ENCODE measurements at places on chromosomes 2 and 18.

- DNase-seq: no peak
Measured at GRCh38 chr2:72969706-72970105, 52.4 kb downstream of the EMX1 start.

DNA sequence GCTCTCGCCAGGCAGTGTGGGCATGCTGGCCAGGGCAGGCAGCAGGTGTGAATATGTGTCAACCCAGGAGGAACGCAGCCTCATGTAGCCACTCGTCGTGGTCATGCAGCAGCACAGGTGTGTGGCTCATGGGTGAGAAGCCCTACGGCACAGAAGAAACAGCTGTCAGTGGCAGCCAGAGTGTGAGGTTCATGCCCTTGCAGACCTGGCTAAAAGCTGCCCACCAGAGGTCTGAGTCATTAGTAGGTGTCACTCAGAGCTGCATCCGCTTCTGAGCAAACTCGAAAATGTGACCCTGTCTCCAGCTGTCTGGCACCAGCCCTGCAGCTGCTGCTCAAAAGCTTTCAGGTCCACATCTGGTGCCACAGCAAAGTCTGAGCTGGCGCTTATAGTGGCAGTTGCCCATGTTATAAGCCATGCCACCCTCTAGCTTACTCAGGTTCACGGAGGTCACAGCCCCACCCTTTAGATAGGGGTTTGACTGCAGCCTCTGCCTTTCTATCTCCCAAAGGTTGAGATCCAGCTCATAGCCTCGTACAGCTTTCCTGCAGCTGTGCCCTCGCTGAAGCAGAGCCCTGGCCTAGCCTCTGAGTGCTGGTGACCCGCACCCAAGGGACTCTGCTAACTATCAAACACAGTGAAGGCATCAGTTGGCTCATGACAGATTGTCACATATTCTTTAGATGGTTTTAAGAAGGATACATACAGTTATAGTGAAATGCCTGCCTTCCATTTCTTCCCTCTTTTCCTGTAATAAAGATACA is 195.0 kb downstream of the CCDC102B start:
- no peak for DNase-seq

DNA sequence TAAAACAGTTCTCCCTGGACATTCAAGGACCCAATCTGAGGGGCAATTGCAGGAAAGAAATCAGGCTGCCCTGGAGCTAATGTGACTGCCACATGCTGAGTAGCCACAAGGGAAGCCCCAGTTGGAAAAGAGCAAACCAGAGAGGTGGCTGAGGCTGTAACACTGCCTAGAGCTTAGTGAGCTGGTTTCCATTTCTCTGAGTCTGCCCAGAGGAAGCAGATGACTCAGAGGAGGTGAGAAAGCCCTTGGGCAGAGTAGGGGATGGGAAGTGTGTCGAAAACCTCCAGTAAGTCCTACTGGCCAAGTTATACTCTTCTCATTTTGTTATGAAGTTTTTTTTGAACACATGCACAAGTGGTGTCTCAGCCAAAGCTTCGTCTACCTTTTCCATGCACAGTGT is 753.0 kb downstream of the CNTNAP5 start:
- no peak for DNase-seq

DNA sequence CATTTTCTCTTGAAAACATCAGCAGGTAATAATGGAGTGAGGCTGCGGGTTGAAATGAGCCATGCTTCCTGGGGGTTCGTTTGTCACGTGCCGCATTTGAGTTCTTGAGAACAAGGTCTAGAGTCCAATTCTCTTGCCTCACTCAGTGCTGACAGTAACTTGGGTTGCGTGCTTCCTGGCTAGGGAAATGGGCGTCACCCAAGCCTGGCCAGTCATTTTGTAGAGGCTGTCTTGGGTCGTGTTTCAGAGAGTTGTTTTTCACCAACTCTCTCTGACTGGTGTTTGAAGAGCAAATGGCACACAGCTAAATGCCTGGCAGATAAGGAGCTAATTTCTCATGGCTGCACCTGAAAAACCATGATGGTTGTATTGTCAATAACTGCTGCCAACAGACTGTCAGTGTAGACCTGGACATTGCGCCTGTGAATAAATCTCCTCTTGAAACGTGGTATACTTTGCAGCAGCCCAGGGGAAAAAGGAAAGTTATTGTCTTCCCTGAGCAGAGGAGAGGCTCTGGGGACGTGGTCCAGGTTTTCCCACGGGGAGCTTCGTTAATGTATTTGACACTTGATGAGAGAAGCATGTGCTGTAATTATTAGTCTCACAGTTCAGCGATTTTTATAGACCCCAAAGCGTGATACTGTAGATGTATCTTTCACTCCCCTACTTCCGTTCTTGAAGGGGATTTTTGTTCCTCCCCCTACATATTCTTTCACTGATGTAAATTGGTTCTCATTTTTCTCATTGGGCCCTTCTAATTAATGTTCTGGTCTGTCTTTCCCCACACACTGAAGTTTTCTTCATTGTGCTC is 196.0 kb downstream of the FHOD3 start:
- DNase-seq: no peak

DNA sequence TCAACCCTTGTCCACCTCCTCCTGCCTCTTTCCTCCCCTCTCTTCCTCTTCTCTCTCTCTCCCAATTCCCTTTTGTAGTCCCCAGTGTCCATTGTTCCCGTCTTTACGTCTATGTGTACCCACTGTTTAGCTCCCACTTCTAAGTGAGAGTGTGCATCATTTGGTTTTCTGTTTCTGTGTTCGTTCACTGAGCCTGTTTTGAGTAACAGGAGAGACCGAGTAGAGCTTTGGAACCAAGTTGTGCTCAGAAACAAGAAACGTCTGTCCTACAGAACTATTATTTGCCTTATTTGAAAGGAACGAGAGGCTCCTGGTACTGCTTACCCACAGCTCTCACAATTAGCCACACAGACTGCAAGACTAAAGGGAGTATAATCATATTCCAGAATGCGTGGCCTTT is 50.1 kb upstream of the MAPRE2 start:
- no peak for DNase-seq

GRCh38 chr2:206275312-206276055 is 1.0 kb downstream of the ZDBF2 start:
- no peak for DNase-seq

DNA sequence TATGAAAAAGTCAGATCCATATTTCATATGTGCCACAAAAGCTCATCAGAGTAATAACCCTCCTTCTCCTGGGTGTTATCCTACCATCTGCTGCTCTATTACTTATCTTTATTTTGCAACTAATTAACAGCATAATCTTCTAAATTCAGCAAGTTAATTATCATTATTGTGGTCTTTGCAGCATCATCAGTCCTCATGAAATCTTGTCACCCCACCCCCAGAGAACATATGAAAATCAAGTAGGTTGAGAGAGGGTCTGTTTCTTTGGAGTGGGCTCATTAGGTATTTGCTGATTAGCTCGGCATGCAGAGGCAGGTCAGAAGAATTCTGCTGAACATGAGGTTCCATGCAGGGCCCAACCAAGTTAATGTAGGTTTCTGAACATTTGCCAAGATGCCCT is 64.8 kb downstream of the ATF2 start:
- no peak for DNase-seq

- DNase-seq: no peak
Measured at GRCh38 chr2:10475221-10475722, 27.1 kb upstream of the ODC1 start.

GRCh38 chr2:138267161-138267901 is 234.2 kb upstream of the SPOPL start:
- no peak for DNase-seq

- no peak for DNase-seq
Measured at GRCh38 chr2:62727876-62728566, 22.5 kb downstream of the EHBP1 start.

DNA sequence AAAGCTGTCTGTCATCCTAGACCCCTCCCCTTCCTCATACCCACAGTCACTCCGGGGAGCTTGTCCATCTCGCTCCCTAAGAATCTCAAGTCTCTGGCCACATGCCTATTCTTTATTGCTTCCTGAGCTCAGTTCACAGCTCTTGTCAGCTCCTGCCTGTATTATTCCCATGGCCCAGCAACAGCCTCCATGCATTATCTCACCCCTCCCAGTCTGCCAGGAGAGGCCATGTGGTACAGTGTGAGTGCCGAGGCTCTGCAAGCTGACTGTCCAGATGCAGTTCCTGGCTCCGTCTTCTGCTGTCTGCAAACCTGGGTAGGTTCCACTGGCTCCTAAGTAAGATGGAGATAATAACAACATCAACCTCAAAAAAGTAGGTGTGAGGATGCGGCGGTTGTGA is 79.7 kb downstream of the MRPS9 start:
- DNase-seq: no peak

DNA sequence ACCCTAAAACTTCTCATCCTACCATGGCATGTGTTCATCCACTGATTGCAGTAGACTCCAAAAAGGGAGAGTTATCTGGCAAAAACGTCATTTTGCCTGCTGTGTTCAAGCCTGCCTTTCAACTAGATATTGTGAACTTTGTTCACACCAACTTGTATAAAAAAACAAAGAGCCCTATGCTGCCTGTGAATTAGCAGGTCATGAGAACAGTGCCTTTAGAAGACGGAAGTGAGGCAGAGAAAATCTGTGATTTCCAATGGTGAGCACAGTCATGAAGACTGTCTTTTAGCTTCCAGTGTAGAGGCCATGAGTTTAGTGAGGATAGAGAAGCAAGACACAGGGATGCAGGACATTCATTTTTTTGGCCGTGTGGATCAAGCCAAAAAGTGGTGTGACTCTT is 103.6 kb upstream of the PGAP1 start:
- no peak for DNase-seq

DNA sequence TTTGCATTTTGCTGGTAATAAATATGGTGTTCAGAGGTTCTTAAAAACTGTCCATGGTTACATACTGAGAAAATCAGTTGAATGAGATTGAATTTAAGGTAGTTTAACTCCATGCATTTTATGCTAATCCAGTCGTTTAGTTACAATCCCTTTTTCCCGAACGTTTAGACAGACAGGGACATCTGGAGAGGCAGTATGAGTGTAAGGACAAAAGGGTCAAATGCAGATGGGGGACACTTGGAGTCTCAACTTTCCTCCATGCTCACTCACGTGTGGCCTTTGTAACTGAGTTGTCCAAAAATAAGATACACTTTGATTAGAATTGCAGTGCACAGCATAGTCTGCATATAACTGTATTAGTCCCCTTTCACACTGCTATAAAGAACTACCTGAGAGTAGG is 63.9 kb downstream of the RDH14 start:
- no peak for DNase-seq

DNA sequence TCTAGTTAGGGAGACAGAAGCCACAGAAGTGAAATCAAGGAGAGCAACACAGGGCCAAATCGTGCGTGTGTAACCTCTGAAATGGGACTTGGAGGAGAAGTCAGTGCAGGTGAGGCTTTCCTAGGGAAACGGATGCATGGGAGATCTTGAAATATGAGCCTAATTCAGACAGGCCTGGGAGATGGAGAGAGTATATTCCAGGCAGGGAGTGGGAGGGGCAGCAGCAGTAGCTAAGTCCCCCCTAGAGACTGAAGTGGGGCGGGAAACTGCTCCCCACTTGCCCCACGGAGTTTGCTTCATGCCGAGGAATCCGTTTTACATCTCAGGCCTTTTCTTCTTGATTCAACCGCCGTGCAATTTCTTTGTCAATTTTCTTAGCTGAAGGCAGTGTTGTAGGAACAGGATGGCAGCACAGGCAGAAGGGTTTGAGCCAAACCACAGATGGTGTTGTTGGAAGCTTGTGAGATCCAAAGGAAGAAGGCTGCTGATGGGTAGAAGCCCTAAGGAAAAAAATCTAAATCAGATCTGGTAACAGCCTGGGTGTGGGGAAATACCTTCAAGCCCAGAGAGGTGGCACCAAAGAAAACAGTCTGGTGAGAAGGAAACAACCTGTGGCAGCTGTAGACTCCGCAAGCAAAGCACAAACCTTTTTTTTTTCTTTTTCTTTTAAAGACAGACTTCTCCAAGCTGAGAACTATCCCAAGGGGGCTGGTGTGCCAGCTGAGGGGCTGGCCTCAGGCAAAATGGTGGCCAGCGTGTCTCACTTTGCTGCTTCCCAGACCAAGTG is 40.2 kb downstream of the EPAS1 start:
- no peak for DNase-seq

GRCh38 chr2:25420820-25421237 is 79.1 kb upstream of the DNMT3A start:
- DNase-seq: no peak

- no peak for DNase-seq
Measured at GRCh38 chr2:181614874-181615638, 41.8 kb downstream of the CERKL start.

DNA sequence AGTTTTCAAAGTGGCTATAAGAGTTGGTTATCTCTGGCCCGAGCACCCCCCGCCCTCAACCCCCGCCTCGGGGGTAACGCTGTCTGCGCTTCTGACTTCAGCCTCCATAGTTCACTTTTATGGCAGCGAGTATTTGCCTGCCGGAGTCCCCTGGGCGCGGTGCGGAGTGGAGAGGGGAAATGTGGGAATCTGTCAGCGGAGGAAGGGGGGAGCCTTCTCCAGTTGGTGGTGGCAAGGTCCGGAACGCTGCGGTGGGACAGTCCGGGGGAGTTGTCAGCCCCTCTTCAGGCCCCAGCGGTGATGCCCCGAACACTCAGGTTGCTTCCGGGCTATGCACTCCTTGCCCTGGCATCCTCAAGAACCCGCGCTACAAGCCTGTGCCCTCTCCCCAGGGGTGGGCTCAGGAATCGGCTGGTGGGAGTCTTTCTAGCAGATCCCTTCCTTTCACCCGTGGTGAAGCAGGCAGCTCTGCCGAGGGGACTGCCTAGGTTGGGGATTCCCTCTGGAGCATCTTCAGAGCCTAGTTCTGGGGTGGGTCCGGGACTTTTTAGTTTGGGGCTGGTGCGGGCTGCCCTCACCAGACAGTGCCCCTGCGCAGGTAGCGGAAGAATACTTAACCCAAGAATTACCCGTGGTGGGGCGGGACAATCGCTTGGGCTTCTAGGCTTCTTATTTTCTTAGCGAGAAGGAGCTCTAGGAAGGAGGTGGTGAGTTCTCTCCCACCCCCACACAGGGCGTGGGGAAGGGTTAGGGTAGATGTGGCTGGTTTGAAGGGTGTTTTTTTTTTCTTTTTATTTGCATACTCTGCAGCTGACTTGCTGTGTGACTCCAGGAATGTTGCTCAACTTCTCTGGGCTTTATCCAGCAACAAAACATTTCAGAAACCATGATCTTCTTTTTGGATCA is 1.6 kb downstream of the ATOH8 start:
- no peak for DNase-seq

GRCh38 chr2:63012541-63012940 is 38.1 kb upstream of the OTX1 start:
- no peak for DNase-seq

- DNase-seq: no peak
Measured at GRCh38 chr2:190685333-190685732, 36.5 kb downstream of the NAB1 start.
